ENCODE measurements at places on chromosomes 4 and X.

DNA sequence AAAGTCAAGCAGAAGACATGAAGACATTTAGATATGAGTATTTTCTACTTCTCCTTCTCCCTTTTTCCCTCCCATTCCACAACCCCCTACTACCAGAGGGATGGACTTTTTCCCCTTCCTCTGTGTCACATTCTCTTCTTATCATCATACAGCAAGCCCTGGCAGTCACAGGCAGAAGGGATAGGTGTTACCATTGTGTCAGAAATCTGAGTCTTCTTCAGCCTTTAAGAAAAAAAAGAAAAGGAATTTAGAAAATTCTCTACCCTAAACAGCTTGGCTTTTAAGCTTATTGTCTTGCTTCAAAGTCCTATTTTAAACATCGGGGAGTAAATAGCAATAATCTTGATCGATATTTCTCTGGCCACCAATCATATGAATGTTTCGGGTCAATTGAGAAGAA is 30.9 kb upstream of the ADH1C start:
- DNase-seq = no peak

DNA sequence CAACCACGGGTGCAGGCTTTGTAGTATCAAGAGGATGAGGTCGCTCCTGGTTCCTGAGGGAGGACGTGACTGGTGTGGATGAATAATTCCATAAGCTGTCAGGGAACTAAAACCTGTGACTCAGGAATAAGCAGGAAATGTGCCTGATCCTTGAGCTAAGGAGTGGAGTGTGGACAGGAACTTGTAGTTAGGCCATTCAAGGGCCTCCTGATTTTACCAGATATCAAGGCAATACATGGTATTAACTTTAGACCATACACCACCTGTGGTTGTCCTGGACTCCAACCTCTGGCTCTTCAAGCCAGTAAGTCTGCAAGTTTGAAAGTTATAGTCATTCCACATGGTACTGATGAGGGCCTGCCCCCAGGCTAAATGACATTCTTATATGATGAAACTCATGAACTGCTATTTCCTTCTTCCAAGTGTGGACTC is 12.1 kb upstream of the ING2 start:
- DNase-seq = no peak

GRCh38 chrX:10070714-10071436 is 85.9 kb upstream of the CLCN4 start:
- no peak for DNase-seq

- no peak for DNase-seq
Observed at GRCh38 chr4:137393044-137393443, 139.2 kb downstream of the PCDH18 start.

GRCh38 chr4:5340991-5341451 is 289.7 kb downstream of the STK32B start:
- no peak for DNase-seq

DNA sequence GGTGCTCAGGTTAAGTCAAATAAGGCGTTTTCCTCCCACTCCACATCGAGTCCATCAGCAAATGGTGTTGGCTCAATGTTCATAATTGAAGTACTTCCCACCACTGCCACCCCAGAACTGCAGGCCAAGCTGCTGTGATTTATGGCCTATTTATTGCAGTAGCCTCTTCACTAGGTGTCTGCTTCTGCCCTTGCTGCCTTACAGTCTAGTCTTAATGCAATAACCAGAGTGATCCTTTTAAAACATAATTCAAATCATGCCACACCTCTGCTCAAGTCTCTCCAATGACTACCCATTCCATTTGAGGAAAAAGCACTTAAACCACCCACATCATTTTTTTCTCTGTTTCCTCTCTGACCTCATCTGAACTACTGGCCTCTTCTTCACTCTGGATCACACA is 220.3 kb downstream of the KCNIP4 start:
- DNase-seq = no peak
